ENCODE measurements at places on chromosomes 11 and 22.

GRCh38 chr22:12601870-12602779 lies 2925.9 kb upstream of the OR11H1 start:
- no peak for DNase-seq

DNA sequence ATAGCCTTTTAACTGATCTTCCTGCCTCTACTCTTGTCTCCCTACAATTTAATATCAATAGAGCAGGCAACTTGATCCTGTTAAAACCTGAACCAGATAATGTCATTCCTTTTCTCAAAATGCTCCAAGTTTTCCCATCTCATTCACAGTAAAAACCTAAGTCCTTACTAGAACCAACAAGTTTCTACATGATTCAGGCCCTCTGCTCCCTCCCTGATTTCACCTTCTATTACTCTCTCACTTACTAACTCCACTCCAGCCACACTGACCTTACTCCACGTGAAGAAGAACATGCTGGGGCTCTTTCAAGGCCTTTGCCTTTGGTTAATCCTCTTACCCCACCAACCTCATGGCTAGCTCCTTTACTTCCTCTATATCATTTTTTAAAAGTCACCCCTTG lies 71.1 kb downstream of the PRCP start:
- no peak for DNase-seq

DNA sequence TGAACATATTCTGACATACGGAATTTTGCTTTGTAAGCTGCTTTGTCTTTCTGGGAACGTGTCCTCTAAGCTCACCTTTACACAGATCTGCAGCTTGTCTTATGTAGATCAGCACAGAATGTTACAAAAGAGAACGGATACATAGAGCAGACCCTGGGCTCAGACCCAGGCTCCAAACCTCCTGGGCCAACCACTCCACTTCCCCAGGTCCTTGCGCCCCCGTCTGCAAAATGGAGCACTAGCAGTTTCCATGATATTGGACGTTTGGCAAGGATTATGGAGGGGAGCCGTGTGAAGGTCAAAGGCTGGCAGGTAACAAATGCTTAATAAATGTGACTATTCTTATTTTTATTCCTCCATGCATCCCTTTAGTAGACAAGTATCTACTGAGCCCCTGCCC lies 358.4 kb downstream of the CTTN start:
- DNase-seq = no peak

DNA sequence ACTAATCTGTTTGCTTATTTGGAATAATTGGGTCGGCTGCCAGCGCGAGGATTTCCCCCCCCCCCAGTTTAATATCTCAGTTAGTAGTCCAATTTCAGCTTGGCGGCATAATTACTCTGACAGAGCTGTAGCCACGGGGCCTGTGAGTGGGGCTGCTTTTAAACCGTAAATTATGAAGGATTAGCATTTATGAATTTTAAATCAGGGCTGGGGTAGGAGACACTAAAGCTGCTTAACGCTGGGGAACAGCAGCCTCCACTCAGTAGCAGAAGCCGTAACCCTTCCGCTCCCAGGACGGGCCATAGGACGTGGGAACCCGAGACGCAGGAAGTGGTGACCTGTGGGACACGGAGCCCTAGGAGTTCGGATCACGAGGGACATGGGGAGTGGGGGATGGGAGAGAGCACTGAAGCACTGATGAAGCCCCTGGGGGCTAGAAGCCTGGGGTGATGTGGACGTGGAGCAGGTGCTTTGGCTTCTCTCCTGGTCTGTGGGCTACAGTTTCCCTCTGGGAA lies 66.2 kb upstream of the LMO1 start:
- DNase-seq = no peak

DNA sequence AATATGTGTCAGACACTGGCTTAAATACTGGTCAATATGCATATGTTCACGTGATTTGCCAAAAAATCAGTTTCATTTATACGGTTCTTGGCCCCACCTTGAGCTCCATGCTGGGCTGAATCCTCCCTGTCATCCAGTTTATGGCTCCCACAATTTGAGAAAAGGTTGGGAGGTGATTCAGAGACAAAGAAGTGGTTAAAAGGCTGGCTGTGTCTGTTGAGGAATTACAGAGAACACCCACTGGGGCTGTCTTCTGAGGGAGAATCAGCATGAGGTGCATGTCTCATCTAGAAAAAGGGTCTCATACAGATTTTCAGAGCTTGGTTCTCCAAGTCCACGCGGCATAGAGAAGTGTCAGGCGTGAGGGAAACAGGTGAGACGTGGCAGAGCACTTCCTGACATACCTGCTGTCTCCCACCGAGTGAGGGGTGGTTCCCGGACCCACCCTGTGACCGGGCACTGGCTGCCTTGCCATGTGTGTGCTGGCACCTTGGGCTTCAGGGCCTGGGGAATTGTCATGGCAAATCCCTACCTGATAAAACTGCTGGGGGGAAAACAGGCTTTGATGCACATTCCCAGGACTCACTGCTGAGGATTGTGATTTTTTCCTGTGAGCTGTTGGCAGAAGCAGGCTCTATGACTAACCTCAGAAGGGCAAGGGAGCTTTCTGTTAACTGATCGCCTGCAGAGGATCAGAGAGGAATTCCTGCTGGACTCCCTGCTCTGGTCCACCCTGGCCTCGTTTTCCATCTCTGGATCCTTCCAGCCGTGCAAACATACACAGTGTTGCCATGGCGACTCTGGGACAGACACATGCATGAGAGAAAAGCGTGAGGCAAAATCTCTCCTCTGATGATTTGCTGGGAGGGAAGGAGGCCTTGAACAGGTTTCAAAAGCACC lies 223.6 kb downstream of the ADAMTS15 start:
- DNase-seq = no peak

DNA sequence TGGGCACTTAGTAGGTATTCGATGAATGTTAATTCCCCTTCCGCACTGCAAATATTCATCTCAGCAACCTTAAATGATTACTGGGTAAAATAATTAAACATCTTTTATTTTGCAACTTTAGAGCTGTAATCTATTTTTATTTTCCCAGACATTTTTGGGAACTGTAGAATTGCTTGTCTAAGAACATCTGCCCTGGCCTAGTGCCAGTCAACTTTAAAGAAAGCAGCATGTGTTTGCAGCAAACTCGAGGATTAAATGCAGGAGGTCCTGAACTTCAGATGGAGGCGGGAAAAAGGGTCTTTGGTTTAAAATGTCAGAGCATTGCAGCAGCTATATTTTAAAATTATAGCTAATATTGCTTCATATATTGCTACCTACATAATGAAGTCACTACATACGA lies 190.0 kb downstream of the PGR start:
- no peak for DNase-seq

DNA sequence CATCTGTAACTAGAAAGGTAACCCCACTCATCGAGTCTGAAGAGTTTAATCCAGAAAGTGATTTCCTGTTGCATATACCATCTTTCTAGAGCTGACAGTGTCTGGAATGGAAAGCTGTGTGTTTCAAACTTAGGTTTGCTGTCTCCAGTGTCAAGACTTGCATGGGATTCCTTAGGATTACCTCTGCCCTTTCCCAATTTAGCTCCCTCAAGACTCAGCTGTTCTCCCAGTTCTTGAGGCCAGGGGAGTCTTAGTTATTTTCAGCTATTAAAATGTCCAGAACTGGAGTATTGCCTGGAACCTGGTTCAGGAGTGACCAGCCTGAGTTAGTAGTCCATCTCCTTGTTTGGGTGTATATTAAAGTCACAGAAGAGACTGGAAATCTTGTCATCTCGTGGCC lies 25.0 kb upstream of the LDHA start:
- no peak for DNase-seq

- DNase-seq = no peak
Measured at GRCh38 chr11:86753459-86753858, 46.9 kb upstream of the PRSS23 start.

DNA sequence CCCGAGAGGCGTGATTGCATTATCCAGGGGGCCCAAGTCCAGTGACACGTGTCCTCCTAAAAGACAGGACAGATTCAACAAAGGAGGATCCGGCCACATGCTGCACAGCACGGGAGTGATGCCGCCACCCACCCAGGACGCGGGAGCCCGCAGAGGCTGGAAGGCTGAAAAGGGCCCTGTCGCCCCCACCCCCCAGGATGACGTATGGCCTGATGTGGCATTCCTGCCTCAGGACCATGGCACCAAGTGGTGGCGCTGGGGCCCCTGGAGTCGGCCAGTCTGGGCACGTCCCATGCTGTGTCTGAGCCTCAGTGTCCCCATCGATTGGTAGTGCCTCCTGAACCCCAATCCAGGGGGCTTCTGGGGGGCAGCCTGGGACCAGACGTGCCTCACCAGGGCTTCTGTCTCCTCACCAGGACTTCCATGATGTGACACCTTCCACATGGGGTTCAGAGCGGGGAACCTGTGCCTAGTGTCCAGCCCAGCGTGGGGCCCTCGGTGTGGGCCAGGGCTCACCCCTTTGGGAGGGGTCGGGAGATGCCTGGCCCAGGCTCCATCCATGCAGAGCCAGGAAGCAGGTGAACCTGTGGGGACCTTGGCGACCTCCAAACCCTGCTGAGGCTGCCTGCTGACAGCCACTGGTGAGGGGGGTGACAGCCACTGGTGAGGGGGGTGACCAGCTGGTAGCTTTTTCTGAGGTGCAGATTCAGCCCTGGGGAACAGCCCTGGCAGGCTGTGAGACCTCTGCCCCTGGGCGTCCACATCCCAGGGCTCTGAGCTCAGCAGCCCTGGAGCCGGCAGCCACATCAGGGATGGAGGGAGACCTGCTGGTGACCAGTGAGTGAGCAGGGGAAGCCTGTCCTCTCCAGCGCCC lies 75.3 kb downstream of the KCNQ1 start:
- DNase-seq = no peak

- DNase-seq = no peak
Measured at GRCh38 chr11:46981436-46981835, 44.9 kb downstream of the CSTPP1 start.

DNA sequence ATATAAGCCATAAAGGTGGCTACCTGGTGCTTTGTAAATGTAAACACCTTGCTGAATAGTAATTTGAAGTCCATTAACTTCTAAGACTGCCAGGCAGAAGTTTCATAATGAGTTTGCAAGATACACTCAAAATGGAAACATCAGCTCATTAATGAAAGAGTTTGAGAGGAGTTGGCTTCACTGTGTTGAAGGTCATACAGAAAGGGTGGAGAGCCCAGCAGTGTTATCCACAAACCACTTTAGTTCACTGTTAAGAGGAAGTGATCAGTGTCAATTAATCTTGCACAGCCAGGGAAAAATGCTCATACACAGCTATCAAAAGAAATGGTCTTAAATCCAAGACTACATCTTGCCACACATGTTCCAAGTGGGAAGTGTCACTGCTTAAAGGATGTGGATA lies 689.4 kb downstream of the JRKL start:
- no peak for DNase-seq

GRCh38 chr11:104094576-104094975 lies 58.1 kb downstream of the DDI1 start:
- DNase-seq = no peak

- DNase-seq = no peak
Measured at GRCh38 chr11:126837581-126837980, 163.0 kb downstream of the KIRREL3 start.

GRCh38 chr11:110832539-110832938 lies 120.3 kb upstream of the ARHGAP20 start:
- no peak for DNase-seq

DNA sequence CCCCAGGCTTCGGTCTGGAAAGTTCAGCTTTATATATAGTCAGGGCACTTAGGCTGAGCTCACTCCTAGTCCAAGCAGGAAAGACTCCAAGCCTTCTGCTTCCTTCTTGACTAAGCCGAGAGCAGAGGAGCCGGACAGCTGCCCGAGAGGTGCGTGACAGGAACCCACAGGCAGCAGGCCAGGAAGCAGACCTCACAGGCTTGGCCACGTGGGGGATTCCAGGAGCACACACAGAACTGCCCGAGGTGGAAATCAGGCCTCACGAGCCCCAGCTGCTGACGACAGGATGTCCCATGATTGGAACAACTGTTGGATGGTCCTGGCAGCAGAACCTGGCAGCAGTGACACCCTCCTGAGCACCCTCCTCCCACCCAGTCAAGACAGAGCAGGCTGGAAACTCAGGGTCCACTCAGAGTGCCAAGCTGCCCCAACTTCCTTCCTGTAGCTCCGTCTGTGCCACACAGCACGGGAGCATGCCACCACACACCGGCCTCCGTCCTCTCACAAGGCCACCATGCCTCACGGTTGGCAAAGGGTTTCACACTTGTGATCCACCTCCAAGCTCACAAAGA lies 5.4 kb downstream of the PLA2G6 start:
- no peak for DNase-seq

DNA sequence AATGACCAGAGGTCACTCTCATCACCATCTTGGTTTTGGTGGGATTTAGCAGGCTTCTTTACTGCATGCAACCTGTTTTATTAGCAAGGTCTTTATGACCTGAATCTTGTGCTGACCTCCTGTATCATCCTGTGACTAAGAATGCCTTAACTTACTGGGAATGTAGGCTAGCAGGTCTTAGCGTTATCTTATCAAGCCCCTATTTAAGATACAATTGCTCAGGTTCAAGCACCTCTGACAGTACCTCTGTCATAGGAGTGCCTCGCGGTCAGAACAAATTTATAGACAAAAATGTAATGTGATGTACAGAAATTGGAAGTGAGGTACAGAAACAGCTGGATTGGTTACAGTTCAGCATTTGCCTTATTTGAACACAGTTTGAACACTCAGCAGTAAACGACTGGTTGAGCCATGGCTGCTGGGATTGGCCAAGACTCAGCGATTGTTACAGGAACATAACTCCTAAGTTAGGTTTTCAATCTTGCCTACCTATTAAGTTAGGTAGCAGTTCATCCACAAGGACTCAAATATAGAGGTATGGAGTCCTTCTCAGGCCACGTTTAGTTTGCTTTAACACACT lies 16.1 kb upstream of the TMEM123 start:
- no peak for DNase-seq

DNA sequence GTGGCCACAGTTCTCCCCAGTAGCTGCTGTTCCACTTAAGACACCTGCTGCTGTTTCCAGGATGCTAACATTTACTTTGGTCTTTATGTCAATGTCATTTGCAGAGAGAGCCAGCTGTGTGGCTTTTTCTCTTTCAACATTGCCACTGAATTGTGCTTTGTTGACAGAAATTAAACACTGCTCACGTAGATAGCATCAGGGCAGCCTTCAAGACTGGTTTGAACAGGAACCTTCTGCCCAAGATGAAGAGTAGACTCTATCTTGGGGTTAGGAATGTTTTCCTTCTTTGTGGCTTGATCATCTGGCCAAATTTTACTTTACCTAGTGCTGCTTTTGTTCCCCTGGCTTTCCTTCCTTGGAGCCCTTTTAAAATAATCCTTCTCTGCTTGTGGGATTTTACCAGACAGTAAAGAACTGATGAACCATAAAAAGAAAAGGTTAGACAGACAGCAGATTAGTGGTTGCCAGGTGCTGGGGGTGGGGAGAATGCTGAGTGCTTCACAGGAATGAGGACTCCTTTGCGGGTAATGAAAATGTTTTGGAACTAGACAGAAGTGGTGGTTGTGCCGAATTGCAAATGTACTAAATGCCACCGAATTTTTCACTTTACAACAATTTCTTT lies 22.7 kb upstream of the XBP1 start:
- DNase-seq = no peak

- DNase-seq = no peak
Measured at GRCh38 chr22:29225422-29226090, 19.9 kb downstream of the EMID1 start.

DNA sequence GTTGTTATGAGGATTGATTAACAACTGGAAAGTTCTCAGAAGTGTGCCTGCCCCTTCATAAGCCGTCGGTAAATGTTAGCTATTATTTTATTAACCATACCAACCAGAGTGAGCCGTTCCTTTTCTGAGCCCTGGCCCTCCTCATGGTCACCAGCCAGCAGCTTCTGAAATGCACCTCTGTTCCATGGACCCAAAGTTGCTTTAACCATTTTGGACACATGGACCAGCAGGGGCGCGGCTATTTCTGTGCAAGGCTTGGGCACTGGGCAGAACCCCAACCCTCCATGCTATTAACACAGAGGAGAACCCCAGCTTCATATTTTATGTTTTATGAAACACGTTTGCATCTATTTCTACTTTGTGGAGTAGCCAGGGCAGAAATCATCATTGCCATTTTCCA lies 18.6 kb upstream of the SCGB1A1 start:
- no peak for DNase-seq

Data from hematopoietic multipotent progenitor cell treated with erythropoietin and hydrocortisone succinate and interleukin-3 and kit ligand, for 15 days (in vitro differentiated cells).